Iris pigment epithelial cell (primary cell): ENCODE measurements at places on chromosomes 5 and 9.

- DNase-seq = no peak
Measured at GRCh38 chr9:34513567-34514214, 9.1 kb downstream of the ENHO start.

DNA sequence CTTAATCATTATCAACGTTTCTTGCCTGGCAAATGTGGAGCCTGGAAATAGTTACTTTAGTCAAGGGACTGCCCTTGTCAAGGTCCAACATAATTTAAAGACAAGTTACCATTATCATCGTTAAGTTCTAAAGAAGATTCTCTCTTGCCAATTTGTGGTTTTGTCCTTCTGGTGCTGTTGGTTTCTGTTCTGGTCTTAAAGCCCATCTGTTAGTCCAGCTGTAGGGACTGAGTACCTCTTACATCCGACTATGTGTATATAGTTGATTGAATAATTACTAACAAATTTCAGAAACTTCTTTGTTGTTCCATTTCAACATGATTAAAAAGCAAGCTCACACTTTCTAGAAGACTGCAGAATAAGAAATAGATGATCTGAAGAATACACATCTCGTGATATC is 1854.9 kb downstream of the MAT2B start:
- no peak for DNase-seq

DNA sequence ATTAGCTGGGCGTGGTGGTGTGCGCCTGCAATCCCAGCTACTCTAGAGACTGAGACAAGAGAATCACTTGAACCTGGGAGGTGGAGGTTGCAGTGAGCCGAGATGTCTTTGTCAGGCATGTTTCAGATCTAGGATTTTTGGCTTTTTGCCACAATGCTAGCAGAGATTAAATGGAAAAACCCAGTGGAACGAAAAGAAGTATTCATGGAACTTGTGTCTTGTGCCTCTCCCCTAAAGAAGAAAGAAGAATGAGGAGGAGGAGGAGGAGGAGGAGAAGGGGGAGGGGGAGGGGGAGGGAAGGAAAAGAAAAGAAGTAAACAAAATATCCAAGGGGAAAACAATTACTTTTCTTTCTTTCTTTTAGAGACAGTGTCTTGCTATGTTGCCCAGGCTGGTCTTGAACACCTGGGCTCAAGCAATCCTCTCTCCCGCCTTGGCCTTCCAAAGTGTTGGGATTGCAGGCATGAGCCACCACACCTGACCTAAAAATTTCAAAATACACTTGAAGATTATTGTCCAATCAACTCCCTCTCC is 106.0 kb downstream of the ARRDC3 start:
- DNase-seq = no peak

- no peak for DNase-seq
Measured at GRCh38 chr5:18686253-18686652, 1052.0 kb downstream of the TAF11L14 start.

DNA sequence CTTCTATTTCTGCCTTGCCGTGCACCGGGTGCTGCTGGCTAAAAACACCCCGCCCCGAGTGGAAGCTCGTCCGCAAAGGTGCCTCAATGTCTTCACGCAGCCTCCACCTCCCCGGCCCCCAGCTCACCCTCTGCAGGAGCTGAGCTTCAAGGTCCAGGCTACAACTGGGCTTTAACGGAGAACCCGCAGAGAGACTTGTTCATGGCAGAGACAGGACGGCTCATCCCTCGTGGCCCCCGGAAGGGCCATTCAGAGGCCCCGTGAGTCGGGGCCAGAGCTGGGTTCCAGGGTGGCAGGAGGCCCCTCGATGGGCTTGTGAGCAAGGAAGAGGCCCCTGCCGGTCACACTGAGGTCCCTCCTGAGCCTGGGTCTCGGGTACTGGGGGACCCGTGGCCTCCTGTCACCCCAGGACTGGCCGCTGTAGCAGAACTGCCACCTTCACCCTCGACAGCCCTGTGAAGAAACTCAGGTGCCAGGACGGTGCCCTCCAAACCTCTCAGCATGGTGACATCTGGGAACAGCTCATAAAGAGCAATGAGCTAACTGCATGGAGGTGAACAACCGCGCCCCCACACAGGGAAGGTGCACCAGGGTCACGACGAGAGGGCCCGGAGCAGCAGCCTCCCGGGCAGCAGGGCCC is 58.0 kb upstream of the UBAC1 start:
- no peak for DNase-seq

- DNase-seq = peak; percentile 92
Measured at GRCh38 chr5:116454417-116454927, 120.2 kb downstream of the SEMA6A start.

DNA sequence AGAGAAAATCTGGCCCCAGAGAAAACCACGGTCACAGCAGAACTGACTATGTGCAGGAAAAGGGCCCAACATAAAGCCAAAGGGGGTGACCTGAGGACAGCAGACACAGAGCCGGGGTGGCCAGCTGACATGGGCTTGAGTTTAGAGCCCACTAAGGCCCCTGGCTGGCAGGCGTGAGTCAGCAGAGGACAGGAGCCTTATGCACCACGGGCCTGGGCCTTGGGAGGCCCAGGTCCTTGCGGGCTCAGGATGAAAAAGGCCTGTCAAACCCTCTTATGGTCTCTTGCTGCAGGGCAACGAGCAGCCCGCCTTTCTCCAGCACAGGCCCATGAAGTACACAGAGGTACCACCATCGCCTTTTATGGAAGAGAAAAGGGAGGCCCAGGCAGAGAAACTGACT is 19.7 kb downstream of the STK10 start:
- no peak for DNase-seq

DNA sequence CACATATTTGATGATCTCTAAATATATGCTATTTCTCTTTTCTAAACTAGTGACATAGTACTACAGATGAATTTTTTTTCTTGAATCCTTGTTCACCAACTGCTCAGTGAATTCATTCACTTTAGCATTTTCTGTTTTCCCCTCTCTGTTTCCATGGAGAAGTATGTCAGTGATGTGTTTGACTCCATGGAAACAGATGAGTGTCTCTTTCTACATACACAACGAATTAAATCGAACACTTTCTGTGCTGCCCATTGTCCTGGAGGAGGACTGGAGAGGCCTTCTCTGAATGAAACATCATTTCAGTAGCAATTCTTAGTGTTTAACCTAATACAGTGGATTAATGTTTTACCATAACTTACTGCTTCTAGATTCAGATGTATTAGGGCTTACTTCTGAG is 9.5 kb downstream of the INVS start:
- no peak for DNase-seq

DNA sequence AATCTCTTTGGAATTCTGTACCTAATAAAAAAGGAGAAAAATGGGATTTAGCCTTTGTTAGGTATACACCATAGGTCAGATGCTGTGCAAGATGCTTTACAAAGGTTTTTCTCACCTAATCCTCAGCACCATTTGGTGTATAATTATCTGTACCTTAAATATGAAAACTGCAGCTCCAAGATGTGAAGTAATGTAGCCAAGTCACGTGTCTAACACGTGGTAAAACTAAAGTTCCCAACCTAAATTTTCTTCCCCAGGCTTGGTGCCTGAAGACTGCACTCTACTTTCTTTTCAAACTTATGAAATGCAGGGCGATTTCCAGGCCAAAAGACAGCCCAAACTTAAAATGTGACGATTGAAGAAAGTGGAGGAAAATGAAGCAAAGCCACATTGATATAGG is 125.8 kb downstream of the CDH6 start:
- DNase-seq = no peak

DNA sequence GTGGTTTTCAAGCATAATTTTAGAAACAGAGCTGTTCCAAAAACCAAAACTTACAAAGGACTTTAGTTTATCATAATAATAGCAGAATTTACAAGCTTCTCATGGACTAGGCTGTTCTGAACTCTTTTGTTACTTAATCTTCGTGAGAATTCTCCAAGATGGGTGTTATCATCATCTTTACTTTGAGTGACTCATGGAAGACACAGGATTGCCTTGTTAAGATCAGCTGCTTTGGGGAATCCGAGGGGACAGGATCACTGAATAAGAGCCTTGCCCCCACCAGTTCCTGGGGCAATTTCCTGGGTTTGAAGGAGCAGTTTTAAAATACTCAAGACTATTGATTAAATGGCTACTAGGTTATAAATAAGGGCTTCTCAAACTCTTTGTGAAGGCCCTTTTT is 80.5 kb downstream of the CFAP90 start:
- no peak for DNase-seq

GRCh38 chr9:123067136-123067535 is 33.7 kb downstream of the GPR21 start:
- no peak for DNase-seq

- no peak for DNase-seq
Measured at GRCh38 chr5:170372971-170373370, 16.2 kb downstream of the KCNMB1 start.

GRCh38 chr9:119284118-119284517 is 85.1 kb downstream of the BRINP1 start:
- peak; percentile 5 for DNase-seq

DNA sequence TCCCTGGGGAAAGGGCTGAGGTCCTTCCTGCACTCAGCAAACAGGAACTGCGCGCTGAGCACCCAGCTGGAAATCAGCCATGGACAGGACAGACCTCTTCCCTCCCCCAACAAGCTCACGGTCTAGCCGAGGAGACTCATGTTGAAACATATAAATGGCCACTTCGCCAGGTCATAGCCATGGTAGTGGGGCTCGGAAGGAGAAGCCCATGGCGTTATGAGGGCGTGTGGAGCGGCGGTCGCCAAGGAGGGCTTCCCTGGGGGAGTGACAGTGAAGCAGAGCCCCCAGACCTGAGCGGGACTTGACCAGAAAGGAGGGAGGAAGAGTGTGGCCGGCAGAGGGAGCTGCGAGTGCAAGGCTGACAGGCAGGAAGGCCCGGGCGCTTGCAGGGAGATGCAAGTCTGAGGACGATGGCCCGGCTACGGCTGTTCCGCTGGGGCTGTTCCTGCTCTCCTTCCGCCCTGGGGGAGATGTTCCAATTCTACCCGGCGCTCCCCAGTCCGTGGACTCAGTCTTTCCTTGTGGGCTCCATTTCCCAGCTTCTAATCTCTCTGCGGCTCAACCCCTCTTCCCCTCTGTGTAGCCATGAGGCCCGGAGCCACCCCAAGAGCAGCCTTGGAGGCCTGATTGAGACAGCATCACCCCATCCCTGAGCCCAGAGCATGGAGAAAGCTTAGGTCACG is 43.9 kb upstream of the PRRC2B start:
- peak; percentile 84 for DNase-seq

- DNase-seq = peak; percentile 55
Measured at GRCh38 chr5:26553079-26553478, 485.3 kb downstream of the CDH9 start.

DNA sequence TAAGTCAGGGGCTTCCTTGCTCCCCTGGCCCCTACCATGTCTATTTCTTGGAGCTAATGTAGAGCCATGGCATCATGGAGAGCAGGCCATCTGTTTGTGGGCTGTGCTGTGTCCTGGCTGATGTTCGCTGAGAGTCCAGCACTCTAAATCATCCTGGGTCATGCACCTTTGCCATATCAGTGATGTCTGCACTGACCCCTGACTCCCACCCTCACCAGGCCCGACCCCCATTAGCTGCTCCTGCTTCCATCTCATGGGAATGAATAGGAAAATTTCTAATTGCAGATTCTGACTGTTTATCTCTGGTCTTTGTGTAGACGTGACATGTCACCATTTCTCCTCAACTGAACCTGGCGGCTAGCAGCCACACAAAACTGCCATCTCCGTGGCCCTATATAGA is 236.9 kb downstream of the NSG2 start:
- DNase-seq = no peak

GRCh38 chr5:160129841-160130240 is 10.6 kb upstream of the PWWP2A start:
- DNase-seq = peak; percentile 31

DNA sequence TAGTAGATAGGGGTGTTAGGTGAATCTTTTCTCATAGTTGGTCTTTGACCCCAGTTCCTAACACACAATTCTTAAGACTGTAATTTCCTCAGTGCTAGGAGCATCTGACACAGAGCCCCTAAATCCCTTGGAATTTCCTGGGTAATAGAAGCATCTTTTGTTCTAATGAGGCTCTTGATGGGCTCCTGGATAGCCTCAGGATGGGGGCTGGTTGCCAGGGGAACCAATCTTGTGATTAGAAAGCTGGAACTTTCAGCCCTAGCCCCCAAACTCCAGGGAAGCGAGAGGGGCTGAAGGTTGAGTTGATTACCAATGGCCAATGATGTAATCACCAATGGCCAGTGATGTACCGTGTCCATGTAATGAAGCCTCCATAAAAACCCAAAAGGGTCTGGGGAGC is 44.5 kb downstream of the CCDC125 start:
- no peak for DNase-seq

DNA sequence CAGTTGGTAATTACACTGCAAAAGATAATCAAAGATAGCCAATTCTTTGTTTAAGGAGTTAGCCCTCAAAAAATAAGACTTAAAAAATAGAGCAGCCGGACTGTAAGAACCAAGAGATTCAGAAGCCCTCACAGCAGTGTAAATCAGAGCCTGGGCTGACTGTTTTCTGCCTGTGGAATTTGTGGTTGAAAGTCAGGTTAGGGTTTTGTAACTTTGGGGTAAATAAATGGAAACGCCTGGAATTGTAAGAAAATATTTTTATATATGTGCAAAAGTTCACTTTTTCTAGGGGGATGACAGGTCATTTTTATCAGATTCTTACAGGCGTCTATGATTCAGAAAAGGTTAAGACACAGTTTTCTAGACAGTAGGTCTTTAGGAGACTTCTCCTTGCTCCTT is 35.6 kb downstream of the KLHL3 start:
- no peak for DNase-seq

DNA sequence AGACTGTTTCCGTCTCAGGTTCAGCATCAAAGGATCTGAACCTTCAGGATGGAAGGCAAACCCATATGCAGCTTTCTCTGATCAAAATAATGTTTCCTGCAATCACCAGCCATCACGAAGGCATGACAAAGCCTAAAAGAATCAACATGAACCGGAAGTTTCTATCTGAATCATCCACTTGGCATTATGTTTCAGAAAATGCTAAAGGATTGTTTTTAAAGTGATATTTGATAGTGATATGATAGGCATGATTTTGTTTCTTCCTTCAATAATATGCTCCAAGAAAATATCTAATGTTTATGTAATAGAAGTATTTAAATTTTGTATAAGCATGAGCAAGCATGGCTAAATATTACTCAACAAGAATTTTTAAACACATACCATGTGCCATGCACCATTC is 219.6 kb downstream of the PLK2 start:
- DNase-seq = peak; percentile 87

GRCh38 chr5:157951673-157952373 is 92.9 kb upstream of the CLINT1 start:
- no peak for DNase-seq

DNA sequence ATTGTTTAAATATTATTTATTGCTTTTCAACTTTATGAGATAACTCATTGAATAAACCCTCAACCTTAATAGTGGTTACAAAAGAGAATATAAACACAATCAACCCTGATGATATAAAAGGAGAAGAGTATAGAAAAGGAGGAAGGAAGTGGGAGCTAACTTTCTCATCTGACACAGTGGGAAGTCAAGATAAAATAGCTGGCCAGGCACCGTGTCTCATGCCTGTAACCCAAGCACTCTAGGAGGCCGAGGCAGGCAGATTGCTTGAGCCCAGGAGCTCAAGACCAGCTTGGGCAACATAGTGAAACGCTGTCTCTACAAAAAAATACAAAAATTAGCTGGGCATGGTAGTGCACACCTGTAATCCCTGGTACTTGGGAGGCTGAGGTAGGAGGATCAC is 93.5 kb downstream of the PPP2R2B start:
- no peak for DNase-seq

- no peak for DNase-seq
Measured at GRCh38 chr5:171612749-171613148, 172.9 kb upstream of the SMIM23 start.
